ENCODE measurements at places on chromosomes 12 and 14.
A peak's percentile ranks its signal among the peaks of the same experiment; 100 is the strongest.

DNA sequence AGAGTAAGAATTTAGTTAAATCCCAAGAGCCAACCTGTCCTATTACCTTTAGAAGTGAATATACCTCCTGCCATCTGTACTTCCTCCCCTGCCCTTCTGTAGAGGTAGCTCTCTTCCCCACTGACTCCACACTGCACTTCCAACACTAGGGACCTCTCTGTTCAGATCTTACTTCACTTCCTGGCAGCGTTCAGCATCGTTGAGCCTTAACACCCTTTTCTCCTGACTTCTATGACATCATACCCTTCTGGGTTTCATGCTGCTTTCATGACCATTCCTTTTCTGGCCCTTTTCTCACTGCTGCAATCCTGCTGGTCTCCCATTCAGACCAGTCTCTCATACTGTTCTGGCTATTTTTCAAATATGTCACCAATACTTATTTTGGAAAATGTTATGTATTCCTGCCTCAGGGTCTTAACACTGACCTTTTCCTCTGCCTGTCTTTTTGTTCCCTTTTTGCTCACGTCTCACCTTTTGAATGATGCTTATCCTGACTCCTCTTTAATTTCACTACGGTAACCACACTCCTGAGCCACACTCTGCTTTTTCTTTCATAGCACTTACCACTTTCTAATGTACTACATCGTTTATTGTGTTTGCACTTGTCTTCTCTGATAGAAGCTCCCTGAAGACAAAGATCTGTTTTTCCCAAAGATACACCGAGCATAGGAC is 67.6 kb downstream of the PLEKHA5 start:
- DNase-seq: peak; percentile 59

DNA sequence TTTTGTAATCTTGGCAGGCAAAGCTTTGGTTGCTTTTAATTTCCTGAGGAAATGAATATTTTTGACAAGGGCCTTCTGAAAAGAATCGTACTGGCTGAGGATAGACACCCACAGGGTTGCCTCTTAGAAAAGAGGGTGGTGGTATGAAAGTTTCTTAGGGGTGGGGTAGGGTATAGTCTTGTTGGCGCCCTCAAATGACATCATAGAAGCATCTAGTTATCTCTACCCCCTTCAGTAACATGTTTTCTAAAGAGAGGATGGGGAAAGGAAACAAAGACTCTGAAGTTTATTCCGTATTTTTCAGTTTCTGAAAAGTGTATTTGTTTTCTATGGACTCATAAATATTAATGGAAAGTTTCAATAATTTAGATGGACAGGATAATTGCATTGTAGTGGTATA is 13.7 kb downstream of the PRKCH start:
- DNase-seq: no peak

DNA sequence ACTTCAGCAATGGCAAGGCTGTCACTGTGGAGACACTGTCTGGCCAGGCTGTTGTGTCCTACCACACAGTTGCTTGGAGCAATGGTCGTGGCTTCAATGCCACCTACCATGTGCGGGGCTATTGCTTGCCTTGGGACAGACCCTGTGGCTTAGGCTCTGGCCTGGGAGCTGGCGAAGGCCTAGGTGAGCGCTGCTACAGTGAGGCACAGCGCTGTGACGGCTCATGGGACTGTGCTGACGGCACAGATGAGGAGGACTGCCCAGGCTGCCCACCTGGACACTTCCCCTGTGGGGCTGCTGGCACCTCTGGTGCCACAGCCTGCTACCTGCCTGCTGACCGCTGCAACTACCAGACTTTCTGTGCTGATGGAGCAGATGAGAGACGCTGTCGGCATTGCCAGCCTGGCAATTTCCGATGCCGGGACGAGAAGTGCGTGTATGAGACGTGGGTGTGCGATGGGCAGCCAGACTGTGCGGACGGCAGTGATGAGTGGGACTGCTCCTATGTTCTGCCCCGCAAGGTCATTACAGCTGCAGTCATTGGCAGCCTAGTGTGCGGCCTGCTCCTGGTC is 4.3 kb downstream of the LRP10 start:
- no peak for DNase-seq

GRCh38 chr14:102333390-102333789 is 13.8 kb downstream of the ZNF839 start:
- no peak for DNase-seq

- DNase-seq: peak; percentile 56
Measured at GRCh38 chr14:94345344-94346064, 22.4 kb upstream of the SERPINA6 start.

- no peak for DNase-seq
Measured at GRCh38 chr14:74697011-74697410, 15.9 kb downstream of the AREL1 start.

GRCh38 chr14:59699442-59699841 is 122.8 kb upstream of the CCDC175 start:
- DNase-seq: no peak

GRCh38 chr12:19177754-19178153 is 48.2 kb downstream of the PLEKHA5 start:
- no peak for DNase-seq

DNA sequence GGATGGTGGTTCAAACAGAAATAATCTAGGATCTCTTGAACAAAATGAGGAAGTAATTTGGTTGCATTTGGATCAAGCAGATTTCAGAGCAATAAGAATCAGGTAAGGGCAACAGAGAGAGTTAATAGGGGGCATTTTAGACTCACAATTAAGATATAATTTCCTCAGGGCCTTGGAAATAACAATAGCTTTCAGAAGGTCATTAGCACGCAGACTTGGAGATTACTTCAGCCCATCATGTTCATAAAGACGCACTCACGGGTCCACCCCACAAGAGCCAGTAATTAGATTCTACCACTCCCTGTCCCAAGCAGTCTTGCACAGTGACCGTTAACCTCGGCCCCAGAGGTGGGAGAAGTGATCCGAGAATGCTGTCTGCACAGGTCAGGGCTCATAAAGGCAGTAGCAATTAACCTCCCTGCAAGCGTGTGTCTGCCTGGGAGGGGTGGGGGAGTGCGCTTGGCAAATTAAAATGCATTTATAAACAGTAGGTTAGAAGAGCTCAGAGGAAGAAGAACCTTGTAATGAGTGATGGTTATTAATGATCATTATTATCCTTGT is 125.7 kb upstream of the CCDC196 start:
- no peak for DNase-seq

DNA sequence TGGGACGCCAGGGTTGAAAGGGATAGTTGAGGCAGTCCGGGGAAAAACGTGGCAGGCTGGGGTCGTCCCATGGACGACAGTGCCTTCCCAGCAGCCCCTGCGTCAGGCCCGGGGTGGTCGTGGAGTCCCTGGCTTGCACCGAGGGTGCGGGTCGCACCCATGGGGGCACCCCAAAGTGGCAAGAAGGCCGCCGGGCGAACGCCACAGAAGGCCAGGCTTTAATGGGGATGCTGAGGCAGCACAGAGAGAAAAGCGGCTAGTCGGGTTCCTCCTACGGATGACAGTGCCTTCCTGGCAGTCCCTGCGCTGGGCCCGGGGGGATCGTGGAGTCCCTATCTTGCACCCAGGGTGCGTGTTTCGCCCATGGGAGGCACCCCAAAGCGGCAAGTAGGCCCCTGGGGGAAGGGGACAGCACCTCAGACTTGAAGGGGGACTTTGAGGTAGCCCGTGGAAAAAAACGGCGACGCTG is 158.6 kb upstream of the ALG10B start:
- peak; percentile 70 for DNase-seq

DNA sequence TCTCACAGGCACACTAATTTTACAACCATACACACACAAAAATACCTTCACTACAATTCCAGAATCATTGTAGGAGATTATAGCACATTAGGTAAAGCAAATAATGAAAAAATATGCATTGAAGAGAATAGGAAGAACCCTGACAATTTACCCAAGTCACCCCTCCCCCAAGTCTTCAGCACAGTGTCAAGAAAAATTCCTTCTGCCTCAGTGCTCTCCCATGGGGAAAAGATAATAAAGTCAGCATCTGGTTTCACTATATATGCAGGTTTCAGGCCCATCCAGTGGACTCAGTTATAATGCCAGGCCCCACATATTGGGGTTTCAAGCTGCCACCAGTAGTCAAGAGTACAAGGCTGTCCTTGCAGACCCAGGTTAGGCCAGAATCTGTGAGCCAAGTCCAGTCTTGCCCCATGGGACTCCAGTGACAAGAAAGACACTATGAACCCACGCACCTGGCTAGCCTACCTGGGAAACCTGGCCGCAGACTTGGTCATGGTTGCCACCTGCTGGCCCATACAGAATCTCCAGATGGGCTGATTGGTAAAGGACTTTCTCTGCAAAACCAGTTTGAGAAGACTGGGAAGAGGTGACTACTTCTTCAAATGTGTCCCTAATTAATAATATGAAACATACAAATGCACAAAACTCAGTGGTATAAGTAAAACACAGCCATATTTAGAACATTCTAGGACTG is 398.6 kb upstream of the FLRT2 start:
- peak; percentile 74 for DNase-seq

DNA sequence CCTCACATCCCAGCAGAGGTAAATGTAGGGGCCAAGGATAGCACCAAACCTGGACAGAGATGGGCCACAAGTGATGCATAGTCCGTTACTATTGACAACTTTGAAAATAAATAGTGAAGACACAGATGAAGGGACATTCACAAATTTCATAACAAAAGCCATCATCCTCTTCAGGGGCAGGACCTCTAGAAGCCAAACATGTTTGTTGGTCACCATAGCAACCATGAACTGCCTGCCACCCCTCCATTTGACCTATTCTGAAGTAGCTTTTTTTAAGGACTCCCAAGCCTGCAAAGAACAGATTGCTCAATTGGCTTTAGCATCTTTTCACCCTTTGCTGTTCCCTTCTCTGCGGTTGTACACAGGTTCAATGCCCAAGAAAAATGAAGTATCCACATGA is 35.7 kb upstream of the MDM1 start:
- DNase-seq: peak; percentile 47

GRCh38 chr12:53454707-53455106 is 2.8 kb downstream of the PCBP2 start:
- no peak for DNase-seq

DNA sequence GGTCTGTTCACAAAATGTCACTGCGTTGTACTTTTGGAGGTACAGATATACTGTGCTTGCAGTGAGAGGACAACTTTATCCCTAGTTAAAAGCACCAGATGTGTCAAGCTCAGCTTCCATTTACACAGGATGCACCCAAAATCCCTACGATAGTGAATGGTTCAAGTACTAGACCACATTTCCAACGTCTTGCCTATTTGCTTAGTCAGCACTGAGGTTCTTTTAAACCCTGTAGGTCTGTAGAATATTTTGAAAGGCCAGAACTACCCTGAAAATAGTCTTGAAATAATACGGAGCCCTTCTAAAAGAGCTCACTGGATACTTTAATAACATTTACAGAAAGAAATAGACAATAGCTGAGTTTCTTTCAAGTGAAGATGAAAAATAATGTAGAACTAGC is 466.1 kb downstream of the FUT8 start:
- DNase-seq: no peak

GRCh38 chr12:132357623-132358186 is 28.3 kb upstream of the GALNT9 start:
- no peak for DNase-seq

DNA sequence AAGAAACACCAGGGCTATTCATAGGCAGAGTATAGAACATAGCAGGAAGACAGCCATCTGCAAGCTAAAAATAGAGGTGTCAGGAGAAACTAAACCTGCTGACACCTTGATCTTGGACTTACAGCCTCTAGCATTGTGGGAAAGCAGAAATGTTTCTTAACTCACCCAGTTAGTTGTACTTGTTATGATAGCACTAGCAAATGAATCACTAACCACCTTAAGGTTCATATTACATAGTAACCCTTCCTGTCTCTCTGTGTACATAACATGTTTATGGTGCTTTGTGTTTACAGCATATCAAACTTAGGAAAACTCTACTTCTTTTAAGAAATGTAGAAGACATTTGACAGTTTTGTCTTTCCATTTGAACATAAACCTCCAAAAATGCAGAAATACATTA is 1031.3 kb downstream of the FSCB start:
- DNase-seq: peak; percentile 80

- peak; percentile 57 for DNase-seq
Measured at GRCh38 chr12:18502422-18502968, 235.3 kb downstream of the PLCZ1 start.

DNA sequence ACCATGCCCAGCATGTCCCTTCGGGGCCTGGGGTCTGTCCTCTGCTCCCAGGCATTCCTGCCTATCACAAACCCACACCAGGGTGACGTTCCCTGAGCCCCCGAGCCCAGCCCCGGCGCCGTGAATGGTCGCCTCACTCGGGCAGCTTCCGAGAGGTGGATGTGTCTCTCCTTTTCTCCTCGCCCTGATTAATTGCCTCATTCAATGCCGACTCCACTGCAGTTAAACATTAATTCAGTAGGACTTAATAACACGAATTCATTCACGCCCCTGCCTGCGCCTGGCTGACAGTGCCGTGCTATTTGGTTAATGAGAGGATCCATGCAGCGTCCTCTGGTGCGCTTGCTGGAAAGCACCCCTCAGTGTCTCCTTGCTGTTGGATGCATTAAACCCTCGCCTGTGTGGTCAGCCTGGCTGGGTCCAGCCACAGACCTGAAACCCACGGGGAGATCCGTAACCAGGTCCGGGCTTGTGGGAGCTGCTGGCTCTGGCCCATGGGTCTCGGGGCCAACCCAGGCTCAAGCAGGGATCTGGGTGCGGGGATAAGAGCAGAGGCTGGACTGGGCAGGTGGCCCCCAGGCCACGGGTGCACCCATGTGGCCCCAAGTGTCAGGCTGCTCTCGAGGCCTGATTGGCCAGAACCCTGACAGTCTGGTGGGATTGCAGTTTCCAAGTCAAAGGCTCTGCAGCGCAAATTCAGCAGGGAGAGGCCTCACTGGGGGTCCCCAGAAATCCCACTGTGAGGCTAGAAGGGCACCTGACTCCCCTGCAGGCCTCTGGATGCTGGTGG is 55.4 kb downstream of the FBRSL1 start:
- DNase-seq: no peak

GRCh38 chr12:2231956-2232355 is 179.2 kb downstream of the CACNA1C start:
- DNase-seq: no peak

- DNase-seq: no peak
Measured at GRCh38 chr12:57612711-57613426, 1.6 kb downstream of the ARHGEF25 start.

GRCh38 chr12:7450667-7451066 is 6.7 kb upstream of the CD163L1 start:
- DNase-seq: peak; percentile 99

- peak; percentile 56 for DNase-seq
Measured at GRCh38 chr14:31449971-31450610, 7.2 kb downstream of the DTD2 start.

GRCh38 chr14:33545696-33546095 is 405.2 kb downstream of the EGLN3 start:
- no peak for DNase-seq

- DNase-seq: no peak
Measured at GRCh38 chr12:82426081-82426480, 67.8 kb downstream of the METTL25 start.

DNA sequence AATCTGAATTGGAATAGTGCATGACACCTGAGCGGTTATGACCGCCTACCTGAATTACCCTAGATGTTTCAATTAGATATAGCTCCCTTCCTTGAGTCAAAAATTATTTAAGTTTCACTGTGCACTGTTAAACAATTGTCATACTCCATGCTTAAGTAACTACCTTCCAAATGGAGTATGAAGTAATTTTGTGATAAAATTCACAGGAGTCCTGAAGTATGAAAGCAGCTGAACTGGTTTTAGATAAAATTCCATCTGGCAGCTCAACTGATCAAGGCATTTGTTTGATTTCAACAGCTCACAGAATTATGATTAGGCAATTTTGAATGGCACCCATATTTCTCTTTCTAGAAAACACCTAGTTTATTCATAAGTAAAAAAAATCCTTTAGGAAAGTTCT is 19.5 kb downstream of the PRICKLE1 start:
- DNase-seq: no peak

GRCh38 chr12:3313675-3314663 is 177.0 kb upstream of the PRMT8 start:
- DNase-seq: peak; percentile 100

Data from DMS53 (cell line).